Activated gamma-delta T cell treated with Interleukin-2 at 50 U/mL for 16 hours (primary cell): ENCODE measurements at places on chromosomes 1 and 21.

DNA sequence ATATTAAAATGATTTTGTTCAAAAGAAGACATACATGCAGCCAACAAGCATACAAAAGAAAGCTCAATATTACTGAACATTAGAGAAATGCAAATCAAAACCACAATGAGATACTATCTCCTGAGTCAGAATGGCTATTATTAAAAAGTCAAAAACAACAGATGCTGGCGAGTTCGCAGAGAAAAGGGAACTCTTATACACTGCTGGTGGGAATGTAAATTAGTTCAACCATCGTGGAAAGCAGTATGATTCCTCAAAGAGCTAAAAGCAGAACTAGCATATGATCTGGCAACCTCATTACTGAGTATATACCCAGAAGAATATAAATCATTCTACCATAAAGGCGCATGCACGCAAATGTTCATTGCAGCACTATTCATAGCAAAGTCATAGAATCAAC is 126.0 kb upstream of the HMCN1 start:
- no peak for DNase-seq

DNA sequence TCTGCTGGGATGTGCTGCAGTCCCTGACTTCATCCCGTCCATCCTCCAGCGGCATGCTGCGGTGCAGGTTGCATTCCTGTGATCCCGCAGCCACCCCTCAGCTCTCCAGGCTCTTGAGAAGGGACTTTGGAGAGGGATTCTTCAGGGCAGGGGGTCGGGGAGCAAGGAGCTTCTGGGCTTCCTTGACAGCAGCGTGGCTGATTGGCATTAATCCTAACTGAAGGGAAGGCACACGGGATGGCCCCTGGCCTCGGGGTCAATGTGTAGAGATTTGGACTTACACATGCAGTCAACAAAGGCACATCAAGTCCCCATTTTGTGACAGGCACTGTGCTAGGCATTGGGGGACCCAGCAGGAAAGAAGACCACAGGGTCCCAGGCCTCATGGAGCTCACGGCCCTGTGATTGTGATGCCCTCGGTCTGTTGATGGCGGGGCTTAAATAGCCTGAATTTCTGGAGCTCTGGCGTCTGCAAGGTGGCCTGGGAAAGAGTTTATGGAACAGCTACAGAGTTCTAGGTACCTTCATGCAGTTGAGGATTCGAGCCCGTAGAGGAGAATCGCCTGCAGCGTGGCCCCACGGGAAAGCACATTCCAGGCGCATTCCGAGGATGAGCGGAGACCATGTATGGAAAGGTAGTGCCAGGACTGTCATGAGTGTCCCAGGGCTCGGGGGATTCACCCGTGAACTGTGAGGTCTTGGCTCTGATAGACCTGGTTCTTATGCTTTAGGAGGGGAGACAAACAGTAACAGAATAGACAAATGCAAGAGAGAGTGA is 20.1 kb downstream of the PSEN2 start:
- DNase-seq, result no peak

DNA sequence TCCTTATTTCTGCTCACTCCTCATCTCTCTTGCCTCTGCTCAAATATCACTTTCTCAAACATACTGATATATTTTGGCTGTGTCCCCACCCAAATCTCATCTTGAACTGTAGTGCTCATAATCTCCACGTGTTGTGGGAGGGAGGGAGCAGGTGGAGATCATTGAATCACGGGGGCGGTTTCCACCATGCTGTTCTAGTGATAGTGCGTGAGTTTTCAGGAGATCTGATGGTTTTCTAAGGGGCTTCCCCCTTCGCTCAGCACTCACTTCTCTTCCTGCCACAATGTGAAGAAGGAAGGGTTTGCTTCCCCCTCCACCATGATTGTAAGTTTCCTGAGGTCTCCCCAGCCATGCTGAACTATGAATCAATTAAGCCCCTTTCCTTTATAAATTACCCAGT is 26.6 kb downstream of the ZBTB8OS start:
- DNase-seq, result no peak

- no peak for DNase-seq
These were observed 6.8 kb upstream of the OLIG2 start for GRCh38 chr21:33018707-33019465.
